ENCODE measurements at places on chromosomes 5 and 9.
A peak's percentile ranks its signal among the peaks of the same experiment; 100 is the strongest.

DNA sequence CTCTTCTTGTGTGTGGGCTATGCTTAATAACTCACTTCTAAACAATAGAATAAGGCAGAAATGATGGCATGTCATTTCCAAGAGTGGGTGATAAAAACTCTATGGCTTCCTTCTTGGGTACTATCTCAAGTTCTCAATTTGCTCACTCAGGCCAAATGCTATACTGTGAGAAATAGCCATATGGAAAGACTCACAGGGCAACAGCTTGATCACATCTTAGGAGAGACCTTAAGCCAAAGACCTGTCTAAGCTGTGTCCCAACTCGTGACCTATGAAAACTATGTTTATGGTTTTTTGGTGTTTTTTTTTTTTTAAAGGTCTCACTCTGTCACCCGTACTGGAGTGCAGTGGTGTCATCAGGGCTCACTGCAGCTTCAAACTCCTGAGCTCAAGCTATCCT lies 2.1 kb upstream of the UIMC1 start:
- DNase-seq = no peak

DNA sequence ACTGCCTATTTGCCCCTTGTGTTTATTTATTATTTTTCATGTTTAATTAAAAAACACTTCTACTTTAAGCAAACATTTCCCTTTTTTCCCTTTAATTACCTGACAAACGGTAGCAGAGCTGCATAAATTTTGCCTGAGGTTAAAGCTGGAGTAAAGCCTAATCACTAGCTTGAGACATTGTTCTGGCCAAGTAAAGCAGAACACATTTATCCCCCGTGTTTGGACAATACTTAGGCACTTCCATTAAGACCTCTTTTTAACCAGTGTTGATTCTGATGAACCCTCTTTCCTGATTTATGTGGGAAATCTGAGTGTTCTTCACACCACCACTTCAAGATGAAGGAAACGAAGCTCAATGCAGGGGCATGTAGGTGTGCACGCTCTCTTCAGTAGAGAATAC lies 54.5 kb downstream of the BNC2 start:
- no peak for DNase-seq

- DNase-seq = no peak
Measured at GRCh38 chr9:106322706-106323245, 540.2 kb upstream of the ZNF462 start.

- DNase-seq = no peak
Measured at GRCh38 chr5:123916345-123917121, 404.6 kb downstream of the CSNK1G3 start.

DNA sequence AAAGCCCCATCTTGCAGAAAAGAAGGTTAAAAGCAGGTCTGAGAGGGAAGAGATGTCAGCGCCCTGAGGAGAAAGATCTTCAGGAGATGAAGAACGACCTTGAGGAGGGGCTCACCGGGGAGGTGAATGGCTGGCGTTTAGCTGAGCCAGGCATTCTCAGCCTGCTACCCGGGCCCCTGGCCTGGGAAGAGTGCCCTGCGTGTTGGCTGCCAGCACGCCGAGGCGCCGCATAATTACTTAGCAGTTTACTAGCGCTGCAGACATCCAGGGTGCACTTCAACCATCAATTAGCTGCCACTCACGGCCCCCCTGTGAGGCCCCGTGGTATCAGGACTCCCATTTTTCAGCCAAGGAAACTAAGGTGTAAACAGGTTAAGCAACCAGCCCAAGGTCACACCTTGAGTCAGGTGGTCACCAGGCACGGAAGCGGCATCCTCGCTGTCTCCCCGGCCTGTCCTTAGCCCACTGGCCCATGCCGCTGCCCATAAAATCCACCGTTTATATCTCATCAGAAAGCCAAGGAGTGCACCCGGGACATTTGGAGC lies 551.9 kb downstream of the BNC2 start:
- DNase-seq = no peak

- no peak for DNase-seq
Measured at GRCh38 chr5:38656568-38656967, 100.1 kb upstream of the LIFR start.

DNA sequence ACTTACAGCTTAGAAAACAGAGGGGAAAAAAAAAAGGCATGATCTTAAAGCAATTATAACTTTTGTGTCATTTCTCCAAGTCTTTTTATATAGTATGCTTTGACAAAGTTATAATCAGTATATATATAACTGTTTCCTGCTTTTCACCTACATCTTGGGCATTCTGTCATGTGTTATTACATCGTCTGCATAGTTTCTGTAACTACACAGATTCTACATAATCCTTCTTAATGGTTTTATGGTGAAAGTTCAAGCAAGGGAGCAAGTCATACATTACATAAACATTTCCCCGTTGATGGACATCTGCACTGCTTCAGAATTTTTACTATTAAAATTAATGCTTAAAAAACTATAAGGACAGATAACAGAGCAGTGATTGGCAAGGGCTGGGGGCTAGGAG lies 12.1 kb downstream of the FEM1C start:
- no peak for DNase-seq

DNA sequence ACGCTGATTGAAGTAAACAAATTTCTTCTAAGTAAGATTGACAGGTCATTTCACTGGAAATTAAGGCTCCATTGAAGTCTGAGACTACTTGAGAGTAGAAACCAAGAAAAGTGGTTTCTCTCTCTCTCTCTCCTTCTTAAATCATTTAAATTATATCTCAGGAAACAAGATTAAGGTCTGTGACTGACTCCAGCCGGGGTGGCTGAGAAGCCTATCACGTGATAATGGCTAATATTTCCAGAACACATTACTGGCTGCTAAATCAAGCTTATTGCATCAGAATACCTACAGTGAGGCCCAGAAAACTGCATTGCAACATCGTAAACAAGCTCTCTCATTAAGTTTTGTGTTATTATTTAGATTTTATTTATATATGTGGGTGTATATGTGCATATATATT lies 88.4 kb downstream of the PTCD2 start:
- DNase-seq = no peak

DNA sequence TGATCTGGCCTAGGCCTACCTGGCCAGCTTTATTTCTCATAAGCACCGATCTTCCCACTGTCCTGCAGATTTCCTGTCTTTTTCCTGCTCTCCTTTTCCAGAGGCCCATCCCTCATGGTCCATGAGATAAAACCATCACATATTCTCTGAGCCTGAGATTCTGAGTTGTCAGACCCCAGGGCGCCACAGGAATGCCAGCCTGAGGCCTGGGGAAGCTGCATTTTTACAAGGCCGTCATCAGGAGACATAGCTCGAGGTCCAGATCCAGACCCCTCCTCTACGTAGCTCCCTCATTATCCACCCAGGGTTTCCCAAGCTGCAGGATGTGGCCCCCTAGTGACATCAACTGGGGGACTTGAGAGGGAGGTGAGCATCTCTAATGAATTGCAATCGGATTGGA lies 204.3 kb downstream of the ATPSCKMT start:
- DNase-seq = no peak

GRCh38 chr9:137302118-137302448 lies at the start of gene NRARP:
NRARP (minus strand) TSS chr9:137302271; CDS start chr9:137301928, 343 bp downstream.
- DNase-seq = peak; percentile 92

DNA sequence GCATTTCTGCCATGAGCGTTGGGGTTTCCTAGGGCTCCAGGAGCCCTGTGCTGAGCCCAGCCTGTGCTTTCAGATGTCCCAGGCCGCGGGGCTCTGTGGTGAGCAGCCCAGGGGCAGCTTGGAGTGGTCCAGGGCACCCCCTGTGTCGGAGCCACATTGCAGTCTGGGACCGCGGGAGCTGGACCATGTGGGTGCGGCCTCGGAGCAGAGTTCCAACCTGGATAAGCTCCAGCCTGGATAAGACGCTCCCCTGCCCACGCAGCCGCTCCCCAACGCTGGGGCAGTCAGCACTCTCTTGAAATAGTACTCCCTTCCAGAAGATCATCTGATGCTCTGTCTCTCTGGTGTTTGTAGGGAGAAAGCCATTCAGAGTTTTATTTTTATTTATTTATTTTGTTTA lies 111.1 kb downstream of the WNK2 start:
- no peak for DNase-seq

All from stimulated activated naive CD4-positive, alpha-beta T cell (primary cell).